Stimulated activated CD8-positive, alpha-beta memory T cell treated with anti-CD3 and anti-CD28 coated beads, Interleukin-7, amount 100 ng/mL, for 1 hour (primary cell): ENCODE measurements at places on chromosomes 1 and 21.

DNA sequence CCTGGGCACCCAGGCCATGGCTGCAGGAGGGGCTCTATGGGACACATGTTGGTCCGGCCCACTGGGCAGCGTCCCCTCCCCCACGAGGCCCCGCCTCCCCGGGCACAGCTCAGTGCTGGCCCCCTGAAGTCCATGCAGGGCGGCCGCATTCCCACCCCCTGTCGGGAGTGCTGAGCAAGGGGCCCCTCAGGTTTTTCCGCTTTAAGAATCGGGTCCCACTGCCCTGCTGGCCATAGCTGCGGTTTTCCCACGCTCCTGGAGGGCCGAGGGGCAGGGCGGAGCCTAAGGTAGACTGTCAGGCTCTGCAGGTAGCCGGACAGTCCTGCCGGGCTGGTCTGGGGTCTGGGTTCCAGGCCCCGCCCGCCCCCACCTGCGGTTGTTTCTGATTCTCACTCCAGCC is 43.5 kb upstream of the CCDC27 start:
- no peak for DNase-seq

DNA sequence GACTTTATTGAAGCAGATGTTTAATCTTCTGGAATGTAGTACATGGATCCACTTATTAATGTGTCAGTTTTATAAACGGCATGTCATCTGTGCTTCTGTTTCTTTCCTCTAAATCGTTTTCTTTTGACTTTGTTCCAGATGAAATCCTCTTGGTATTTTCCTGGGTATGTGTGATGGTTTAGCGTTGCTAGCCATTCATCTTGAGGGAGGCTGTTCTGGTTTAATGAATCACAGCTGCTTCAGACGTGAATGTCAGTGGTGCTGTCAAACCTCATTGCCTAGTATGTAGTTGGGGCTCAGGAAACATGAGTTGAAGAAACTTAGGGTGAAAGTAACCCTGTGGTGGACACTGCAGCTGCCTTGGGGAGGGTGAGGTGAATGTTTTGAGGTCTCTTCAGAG is 33.2 kb downstream of the KCNK1 start:
- DNase-seq, result no peak

GRCh38 chr1:236543065-236543669 is 19.4 kb downstream of the LGALS8 start:
- no peak for DNase-seq

GRCh38 chr1:207964195-207964966 is 53.5 kb upstream of the CD34 start:
- DNase-seq, result no peak

DNA sequence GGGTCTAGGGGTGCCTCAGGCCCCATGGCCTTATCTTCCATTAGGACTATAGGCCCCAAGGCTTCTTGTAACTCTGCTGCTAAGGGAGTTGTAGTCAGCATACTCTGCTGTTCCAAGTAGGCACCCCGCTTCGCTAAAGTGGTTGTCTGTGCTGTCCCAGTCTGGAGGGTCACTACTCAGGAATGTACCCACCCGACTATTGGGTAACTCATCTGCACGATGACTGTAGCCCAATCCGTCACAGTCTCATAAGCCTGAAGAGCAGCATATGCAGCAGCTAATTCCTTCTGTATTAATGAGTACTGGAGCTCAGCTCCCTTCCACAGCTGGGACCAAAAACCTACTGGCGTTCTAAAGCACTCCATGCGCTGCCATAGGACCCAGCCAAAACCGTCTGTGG is 111.0 kb downstream of the GDAP2 start:
- DNase-seq, result no peak
